ENCODE measurements at places on chromosomes 5 and 9.

- no peak for DNase-seq
Observed at GRCh38 chr9:126439883-126440653, 113.4 kb downstream of the MVB12B start.

GRCh38 chr9:71921190-71921814 lies 9.9 kb downstream of the C9orf85 start:
- no peak for DNase-seq

DNA sequence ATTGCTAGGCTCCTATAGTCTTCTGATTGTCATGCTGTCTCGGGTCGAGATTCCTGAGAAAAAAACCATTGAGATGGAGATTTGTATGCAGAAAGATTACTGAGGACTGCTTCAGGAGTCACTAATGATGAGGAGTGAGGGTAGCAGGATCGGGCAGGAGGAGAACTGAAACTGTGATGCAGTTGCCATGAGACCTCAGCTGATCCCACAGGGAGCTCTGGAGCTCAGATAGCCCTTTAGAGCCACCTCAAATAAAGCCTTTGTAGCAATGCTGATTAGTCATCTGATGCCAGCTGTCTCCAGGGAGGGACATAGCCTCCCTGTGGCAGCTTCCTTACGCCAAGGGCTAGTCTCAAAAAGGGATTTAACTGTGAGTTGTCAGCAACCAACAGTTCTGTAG lies 256.9 kb downstream of the DMAC1 start:
- DNase-seq = no peak

GRCh38 chr5:172717481-172718195 lies 53.4 kb downstream of the DUSP1 start:
- DNase-seq = no peak

DNA sequence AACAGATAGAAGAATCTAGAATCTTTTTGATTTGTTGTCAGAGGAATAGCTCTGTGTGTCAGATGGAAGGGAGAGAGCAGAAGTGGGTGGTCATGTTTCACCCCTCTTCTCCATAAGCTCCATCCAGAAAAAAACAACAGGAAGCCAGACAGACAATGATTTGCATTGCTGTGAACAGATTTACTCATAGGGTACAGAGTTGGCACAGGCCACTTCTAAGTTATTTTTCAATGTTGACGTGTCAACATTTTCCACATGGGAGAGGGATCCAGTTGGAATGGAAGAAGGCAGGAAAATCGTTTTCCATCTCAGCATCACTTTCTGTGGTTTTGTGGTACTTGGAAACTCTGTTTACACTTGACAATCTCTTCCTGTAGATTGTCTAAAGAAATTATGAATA lies 86.7 kb downstream of the INSYN2B start:
- DNase-seq = no peak

GRCh38 chr5:161058781-161059180 lies 206.8 kb upstream of the ATP10B start:
- no peak for DNase-seq

GRCh38 chr9:69937360-69937759 lies 106.3 kb upstream of the MAMDC2 start:
- DNase-seq = no peak

GRCh38 chr5:15014809-15015208 lies 143.2 kb upstream of the ANKH start:
- DNase-seq = no peak

DNA sequence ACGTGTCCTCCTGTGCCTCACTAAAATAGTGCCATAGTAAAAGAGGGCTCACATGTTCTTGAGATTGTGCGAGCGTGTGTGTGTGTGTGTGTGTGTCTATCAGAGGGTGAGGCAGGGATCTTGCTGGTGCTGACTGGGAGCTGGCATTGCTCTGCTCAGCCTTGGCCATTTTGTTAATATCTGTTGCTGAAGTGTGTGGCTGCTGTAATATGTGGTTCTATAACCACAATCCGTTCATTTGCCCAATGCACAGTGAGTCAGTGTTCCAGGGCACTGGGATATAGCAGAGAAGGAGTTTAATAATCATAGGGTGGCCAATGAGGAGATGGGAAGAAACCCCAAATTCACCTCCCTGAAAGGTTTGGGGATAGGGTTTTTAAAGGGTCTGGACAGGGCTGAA lies 61.3 kb downstream of the RASGRF2 start:
- no peak for DNase-seq

DNA sequence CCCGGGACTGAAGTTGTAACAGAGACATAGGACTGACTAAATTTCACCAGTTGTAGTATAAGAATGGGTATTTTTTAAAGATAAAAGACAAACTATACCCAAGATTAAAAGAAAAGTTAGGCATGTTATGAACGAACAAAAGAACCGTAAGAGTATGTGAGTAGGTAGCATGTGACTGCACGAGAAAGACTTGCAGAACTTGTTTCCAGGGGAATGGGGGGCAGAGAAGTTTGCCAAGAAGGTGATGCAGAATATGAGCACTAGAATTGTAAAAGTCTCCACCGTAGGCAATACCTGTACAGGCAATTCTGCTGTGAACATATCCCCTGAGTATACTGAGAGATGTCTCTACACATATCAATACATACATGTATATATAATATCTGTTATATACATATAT lies 614.7 kb downstream of the PRELID2 start:
- no peak for DNase-seq

GRCh38 chr9:108534741-108535140 lies 321.0 kb downstream of the ACTL7B start:
- peak; percentile 4 for DNase-seq

DNA sequence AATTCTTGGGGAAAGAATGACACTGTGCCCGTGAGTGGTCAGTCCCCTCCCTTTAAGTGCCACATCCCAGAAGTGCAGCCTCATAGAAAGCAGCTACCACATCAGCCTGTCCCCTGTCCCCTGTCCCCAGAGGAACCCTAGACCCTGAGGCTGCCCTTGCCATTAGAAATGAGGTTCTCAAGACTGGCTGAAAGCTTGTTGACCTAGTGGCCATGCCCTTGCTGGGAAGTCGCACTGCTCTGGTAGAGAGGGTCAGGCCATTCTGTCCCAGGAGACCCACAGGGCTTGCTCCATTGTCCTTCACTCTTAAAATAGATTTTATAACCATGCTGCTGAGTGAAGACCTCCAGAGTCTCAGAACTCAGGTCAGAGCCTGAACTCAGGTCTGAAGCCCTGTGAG lies 184.5 kb downstream of the RGS3 start:
- no peak for DNase-seq

DNA sequence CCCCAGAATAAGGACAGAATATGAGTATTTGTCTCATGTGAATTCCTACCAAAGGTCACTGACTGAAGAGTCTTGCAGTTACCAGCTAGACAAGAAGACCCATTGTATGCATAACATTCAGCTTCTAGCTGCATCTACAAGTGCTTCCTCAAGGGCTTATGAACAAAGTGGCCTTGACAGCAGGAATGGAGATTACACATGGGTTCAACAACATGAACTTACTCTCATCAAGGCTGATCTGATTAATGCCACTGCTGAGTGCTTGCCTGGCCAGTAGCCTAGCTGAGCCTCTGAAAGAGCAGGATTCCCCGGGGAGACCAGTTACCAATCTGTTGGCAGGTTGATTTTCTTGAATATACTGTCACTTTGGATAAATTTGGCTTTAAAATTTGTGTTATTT lies 76.7 kb upstream of the CHD1 start:
- no peak for DNase-seq

DNA sequence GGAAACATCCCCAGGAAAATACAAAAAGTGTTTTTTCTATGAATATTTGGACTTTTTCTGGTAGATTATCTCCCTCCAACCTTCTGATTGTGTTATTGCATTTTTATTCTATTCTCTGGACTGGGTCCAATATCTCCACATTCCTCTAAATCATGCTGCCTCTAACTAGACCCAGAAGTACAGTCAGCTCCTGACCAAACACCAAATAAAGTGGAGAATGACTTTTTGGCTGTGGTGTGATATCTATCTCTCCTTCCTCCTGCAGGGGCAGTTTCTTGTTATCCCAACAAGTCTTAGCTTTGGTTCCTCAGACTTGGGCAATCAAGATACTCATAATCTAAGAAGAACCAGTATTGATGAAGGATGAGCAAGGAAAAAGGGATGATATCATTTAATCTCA lies 3.2 kb upstream of the RAI14 start:
- DNase-seq = no peak

DNA sequence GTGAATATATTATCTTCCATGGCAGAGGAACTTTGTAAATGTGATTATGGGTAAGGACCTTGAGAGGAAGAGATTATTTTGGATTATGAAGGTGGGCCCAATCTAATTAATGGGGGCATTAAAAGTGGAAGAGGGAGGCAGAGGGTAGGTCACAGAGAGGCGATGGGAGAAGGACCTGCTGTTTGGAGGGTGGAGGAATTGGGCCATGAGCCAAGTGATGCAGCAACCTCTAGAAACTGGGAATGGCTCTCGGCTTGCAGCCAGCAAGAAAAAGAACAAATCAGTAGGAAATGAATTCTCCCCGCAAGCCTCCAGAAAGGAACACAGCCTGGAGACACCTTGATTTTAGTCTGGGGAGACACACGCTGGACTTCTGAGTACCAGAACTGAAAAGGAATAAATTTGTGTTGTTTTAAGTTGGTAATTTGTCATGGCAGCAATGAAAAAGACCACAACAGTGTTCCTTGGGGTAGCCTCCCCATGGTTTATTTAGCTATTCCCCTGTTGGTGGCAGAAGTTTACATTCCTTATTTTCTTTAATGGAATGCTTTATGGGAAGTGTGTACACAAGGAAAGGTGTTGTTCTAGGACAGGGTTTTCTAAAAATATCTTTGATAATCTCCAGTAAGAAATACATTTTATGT lies 103.6 kb downstream of the HSPA4 start:
- DNase-seq = no peak

Data from NCI-H460 (cell line).